Fibroblast of skin of left biceps (primary cell): ENCODE measurements at places on chromosomes 5 and 9.

DNA sequence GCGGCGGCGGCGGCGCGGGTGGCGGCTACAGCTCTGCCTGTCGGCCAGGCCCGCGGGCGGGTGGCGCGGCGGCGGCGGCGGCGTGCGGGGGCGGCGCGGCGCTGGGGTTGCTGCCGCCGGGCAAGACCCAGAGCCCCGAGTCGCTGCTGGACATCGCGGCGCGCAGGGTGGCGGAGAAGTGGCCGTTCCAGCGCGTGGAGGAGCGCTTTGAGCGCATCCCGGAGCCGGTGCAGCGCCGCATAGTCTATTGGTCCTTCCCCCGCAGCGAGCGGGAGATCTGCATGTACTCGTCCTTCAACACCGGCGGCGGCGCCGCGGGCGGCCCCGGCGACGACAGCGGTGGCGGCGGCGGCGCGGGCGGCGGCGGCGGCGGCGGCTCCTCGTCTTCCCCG is 296 bp downstream of the ZSWIM6 start:
- DNase-seq, result no peak

DNA sequence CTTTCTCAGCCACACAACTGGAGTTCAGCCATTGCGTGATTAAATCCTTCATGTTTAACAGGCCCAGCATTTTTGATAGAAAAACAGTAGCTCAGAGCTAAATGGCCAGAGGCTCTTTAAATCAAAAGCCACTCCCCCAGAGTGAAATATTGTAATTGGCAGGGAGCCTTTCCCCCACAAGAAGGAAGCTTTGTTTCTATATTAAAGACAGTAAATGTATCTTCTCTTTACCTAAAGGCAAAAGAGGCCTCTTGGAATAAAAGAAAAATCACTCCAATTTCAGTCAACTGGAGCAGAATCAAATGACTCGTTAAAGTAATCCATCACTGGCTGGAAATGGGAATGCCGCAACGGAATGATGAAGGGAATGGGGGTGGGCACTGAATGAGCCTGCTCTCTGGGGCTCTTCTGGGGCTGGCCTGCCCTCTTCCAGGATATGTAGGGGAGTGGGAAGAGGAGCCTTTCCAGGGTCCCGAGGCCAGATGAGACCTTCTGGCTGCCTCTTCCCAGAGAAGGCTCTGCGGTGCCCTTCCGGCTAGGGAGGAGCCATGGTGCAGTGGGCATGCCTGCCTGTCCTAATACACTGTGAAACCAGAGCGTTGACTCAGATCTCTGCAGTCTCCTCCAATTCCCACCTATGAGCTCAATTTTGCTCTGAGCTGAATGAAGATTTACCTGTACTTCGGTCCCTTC is 45.2 kb downstream of the ANKDD1B start:
- no peak for DNase-seq

DNA sequence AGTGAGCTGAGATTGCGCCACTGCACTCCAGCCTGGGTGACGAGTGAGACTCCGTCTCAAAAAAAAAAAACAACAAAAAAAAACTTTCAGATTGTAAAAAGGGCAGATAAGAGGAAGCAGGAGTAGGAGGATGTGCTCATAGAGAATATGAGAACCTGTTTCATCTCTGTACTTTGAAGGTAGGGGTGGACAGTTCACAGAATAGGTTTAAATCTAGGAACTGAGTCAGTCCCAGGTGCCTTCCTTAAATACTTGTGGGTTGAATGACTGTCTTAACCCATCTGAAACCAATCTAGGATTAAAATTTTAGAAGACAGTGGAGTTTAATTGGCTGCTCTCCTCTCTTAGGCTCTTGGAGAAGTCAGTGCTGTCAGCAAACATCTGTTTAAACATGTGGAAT is 12.4 kb downstream of the POLK start:
- peak; percentile 20 for DNase-seq

- no peak for DNase-seq
Observed at GRCh38 chr5:96094904-96095303, 133.3 kb upstream of the ELL2 start.

GRCh38 chr9:14661421-14662059 is 31.7 kb downstream of the ZDHHC21 start:
- DNase-seq, result no peak

- DNase-seq, result no peak
Observed at GRCh38 chr9:21381448-21382339, 3.5 kb downstream of the IFNA2 start.

DNA sequence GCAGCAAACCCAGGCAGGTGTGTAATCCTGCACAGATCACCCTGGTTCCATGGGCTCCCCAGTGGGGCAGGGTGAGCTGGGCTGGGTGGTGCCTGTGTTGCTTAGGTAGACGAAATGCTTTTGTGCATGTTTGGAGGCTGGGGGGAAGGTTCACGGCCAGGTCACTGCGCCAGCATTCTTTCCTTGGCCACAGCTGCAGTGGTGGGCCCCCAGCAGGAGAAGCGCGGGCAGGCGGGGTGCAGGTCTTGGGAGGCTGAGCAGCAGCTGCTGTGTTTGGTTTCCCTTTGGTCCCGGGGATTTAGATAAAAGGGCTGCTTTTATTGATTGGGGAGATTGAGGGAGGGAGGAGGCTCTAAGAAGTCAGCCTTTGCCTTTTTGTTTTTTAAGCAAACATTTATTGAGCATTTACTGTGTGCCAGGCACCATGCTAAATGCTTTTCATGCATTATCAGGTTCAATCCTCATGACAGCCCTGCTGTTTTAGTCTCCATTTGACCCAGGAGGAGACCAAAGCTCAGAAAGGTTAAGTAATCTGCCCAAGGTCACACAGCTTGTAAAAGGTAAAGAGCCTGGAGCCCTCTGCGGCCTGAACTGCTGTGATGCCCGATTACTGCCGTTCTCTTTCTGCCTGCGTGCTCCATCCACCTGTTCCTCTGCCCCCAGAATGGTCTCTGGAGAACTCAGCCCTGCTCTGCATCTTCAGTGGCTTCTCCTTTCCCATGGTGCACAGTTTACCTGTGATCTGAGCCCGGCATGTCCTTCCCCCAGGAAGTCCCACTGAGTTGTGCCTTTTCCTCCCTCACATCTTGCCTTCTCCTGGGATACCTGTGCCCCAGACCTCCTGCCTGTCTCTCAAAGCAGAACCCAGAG is 94.4 kb downstream of the MACROH2A1 start:
- DNase-seq, result no peak

- peak; percentile 37 for DNase-seq
Observed at GRCh38 chr5:170451747-170452365, 52.0 kb upstream of the KCNIP1 start.

GRCh38 chr5:5141625-5142525 is 1.7 kb downstream of the ADAMTS16 start:
- peak; percentile 10 for DNase-seq

DNA sequence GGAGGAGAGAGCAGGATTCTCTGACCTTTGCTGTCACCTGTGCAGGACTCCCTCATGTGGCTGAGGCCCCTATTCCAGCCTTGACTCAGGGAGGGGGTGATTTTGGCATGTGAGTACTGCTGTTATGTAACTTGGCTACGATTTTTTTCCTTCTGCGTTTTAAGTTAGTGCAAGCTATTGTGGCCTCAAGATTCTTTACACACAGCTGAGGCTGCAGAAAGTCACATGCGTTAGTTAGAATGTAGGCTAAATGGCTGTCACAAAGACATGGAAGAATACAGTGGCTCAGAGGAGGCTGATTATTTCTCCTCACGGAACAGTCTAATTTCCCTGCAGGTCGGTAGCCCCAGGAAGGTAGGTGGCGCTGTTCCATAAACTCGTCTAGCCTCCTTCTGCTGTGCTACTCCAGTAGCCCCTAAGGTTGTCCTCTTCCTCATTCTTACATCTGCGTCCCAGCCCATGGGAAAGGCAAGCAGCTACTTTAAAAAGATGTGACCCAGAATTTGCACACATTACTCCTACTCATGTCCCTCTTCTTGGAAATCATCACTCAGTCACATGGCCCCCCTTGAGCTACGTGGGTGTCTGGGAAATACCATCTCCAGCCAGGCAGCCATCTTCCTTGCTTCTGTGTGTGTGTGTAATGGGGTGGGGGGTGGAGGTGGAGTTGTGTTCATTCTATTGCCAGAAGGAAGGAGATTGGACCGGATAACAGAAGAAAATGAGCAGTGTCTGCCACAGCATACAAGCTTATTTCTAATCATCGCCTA is 486.6 kb downstream of the CCDC171 start:
- no peak for DNase-seq

DNA sequence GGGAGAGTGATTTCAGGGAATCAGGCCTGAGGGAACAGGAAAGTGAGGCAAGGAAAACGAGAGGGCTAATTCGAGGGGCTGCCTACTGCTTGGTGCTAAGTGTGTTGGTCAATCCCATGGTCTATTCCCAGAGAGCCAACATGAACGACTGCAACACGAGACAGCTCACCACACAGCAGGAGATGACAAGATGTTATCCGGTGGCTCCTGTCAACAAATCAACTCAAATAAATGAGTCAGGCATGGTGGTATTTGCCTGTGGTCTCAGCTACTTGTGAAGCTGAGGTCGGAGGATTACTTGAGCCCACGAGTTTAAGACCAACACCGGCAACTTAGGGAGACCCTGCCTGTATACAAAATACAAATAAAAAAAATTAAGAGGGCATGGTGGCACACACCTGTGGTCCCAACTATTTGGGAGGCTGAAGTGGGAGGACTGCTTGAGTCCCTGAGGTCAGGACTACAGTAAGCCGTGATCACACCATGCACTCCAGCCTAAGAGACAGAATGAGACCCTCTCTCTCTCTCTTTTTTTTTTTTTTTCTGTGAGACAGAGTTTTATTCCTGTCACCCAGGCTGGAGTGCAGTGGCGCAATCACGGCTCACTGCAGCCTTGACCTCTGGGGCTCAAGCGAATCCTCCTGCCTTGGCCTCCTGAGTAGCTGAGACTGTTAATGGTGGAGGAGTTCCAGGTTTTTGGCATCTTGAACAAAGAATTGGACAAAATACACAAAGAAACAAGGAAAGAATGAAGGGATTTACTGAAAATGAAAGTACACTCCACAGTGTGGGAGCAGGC is 9.0 kb upstream of the FAF2 start:
- DNase-seq, result peak; percentile 45

DNA sequence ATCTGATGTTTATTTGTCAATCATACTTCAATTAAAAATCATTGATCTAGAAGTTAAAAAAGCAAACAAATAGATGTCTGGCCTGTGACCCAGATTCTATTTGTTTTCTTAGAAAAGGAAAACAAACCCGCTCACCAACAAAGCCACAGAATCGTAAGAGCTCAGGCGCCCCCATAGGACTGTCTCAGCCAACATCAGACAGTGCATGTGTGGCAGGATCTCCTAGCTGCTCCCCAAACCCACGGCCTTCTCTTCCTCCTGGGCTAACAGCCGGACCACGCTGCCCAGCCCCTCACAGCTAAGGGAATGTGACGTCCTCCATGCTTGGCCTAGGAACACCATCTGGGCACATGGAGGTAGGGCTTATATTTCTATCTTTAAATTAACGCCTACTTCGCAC is 19.4 kb downstream of the OR2Y1 start:
- DNase-seq, result no peak

GRCh38 chr9:101270302-101270701 is 114.5 kb downstream of the BAAT start:
- no peak for DNase-seq

GRCh38 chr5:5650242-5650641 is 227.8 kb downstream of the ICE1 start:
- no peak for DNase-seq

DNA sequence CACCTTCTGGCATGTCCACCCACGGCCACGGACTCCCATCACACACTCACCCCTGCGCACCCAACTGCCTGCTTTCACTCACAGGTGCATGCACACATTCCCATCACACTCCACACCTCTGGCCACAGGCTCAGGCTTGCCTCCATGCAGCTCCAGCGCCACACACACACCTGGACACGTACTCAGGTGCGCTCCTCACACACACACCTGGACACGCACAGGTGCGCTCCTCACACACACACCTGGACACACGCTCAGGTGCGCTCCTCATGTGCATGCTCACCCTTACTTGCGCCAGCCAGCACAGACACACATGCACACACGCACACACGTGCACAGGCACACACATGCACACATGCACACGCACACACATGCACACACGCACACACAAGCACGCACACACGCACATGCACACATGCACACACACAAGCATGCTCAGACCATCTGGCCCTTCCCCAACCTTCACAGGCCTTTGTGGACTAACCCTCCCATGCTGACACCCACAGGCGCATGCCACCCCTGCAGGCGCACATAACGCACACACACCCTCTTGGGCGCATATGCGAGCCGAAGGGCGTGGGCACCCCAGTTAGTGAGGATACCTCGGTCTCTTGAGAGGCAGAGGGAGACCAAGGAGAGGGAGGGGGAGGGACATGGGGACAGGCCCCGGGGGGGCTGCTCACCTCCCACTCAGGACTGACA is 8.3 kb downstream of the GRIN1 start:
- DNase-seq, result no peak

- no peak for DNase-seq
Observed at GRCh38 chr5:140694276-140694675, 3.0 kb downstream of the HARS2 start.

DNA sequence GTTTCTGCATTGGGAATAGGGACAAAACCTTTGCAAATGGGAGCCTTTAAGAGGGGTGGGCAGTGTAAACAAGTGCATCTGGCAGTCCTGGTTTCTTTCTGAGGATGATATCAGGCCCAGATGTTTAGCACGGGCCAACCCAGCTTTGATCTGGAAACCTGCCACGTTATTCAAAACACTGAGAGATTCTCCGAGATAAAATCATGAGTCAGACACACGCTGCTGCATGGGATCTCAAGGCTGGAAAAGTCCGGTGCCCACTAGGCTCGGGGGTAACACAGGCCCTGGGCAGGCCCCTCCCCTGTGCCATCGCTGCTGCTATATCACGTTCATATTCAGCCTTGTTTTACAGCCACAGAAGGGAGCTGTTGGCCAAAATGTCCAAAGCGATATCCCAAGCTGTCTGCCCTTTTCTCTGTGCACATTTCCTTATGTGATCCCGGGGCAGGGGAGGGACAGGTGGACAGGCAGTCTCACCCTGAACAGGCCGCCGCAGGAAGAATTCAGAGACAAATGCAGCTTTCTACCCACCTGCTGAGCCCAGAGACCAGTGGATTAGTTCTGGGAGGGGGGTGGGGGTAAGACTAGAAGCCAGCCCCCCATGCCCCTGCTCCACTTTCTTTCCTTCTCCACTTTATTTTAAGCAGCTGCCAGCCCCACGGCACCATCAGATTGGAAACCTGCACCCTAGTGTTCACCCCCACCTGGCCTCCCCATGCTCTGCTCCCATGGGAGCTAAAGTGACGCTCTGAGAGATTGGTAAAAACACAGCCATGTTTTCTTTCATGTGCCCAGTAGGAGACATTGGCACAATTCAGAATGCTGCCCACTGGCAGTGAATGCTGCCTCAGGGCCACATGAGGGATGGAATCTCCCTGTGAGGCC is 63.1 kb downstream of the TMOD1 start:
- peak; percentile 6 for DNase-seq

GRCh38 chr5:181173027-181173419 is 25.6 kb downstream of the OR2V2 start:
- no peak for DNase-seq

- no peak for DNase-seq
Observed at GRCh38 chr5:17895288-17896033, 261.2 kb downstream of the TAF11L14 start.

- no peak for DNase-seq
Observed at GRCh38 chr5:14251733-14252132, 108.6 kb downstream of the TRIO start.
